T-cell (primary cell): ENCODE measurements at places on chromosomes 2 and 18.
A peak's percentile ranks its signal among the peaks of the same experiment; 100 is the strongest.

DNA sequence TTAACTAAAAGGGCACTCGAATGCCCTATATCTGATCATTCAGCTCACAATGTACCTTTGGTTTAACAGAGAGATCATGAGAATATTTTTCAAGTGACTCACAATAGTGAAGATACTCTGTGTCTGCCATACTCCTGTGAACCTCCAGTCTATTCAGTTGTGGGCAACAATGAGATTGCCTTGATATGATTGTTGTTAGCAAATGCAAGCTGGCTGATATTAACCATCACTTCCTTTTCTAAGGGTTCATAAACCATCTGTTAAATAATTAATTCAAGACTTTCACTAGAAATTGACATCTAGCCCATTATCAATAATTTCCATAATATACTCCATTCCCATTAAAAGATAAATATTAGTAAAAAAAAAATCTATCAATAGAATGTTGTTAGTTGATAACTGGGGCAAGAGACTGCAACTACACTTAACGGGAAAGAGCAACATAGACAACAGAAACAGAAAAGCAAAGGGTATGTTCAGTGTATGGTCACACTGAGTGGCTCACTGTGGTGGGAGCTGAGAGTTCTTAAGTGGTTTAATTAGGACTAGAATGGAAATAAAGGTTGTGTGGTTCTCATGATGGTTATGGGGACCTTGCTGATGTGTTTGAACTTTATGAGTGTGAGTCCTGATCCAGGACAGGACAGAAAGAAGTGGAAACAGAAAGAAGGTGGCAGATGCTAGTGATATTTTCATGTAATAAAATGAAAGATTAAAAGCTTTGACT is 11.9 kb downstream of the IL18RAP start:
- DNase-seq, result no peak

DNA sequence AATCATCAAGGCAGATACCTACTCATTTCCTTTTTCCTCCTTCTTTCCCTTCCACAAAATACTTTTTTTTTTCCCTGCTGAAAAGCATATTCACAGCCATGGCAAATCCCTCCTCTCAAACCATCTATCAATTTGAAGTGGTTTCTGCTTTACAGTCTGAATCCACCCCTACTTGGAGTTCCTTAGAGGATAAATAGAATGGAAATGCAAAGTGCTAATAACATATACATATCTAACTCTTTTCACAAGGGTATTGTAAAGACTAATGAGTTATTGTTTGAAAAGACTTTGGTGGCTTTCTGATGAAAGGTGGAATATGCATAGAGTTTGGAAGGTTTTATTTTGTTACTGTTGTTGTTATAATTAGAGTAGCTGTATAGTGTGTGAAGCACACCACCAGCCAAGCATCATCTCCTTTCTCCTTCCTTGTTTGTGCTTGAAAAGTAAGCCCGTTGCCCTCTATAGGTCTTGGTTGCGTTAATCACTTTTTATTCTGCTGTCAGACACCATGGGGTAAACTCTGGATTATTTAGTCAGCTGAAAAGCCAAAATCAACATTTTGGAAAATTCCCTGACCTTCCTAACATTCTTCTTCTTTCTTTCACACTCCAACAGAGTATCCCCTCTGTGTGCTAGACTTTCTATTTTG is 2126.9 kb upstream of the CELF4 start:
- DNase-seq, result no peak

- no peak for DNase-seq
Measured at GRCh38 chr2:205407984-205408383, 274.3 kb upstream of the NRP2 start.

- no peak for DNase-seq
Measured at GRCh38 chr2:205347899-205348298, 334.4 kb upstream of the NRP2 start.

GRCh38 chr18:61360404-61361383 is 27.5 kb downstream of the CDH20 start:
- no peak for DNase-seq

- no peak for DNase-seq
Measured at GRCh38 chr18:44742718-44743311, 62.1 kb downstream of the SETBP1 start.

- no peak for DNase-seq
Measured at GRCh38 chr18:8654503-8655451, 45.5 kb downstream of the RAB12 start.

DNA sequence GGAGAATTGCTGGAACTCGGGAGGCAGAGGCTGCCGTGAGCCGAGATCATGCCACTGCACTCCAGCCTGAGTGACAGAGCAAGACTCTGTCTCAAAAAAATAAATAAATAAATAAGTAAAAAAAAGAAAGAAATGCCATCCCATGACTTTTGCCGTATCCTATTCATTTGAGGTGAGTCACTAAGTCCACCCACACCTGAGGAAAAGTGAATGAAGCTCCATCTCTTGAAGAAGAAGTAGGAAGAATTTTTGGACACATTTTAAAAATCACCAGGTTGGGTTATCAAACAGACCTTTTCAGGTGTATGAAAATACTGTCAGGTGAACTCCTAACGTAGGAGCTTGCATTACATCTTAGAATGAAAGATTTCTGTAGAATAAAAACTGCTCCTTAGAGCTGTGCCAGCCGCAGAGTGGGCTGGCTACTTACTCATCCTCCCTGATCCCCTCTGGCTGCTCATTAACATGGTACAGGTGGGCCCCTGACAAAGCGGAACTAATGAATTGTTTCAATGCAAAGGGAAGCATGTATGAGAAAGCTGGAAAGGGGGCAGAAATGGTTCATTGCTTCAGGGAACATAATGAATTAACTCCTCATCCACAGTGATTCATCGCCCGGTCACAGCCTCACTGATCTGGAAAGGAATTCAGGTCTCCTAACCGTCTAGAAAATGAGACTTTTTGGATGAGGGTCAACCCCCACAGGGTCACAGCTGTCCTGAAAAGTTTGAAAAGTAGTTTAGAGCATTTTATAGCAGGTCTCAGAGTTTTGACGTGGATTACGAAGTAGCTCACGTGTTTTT is 191.4 kb downstream of the SPP2 start:
- no peak for DNase-seq

DNA sequence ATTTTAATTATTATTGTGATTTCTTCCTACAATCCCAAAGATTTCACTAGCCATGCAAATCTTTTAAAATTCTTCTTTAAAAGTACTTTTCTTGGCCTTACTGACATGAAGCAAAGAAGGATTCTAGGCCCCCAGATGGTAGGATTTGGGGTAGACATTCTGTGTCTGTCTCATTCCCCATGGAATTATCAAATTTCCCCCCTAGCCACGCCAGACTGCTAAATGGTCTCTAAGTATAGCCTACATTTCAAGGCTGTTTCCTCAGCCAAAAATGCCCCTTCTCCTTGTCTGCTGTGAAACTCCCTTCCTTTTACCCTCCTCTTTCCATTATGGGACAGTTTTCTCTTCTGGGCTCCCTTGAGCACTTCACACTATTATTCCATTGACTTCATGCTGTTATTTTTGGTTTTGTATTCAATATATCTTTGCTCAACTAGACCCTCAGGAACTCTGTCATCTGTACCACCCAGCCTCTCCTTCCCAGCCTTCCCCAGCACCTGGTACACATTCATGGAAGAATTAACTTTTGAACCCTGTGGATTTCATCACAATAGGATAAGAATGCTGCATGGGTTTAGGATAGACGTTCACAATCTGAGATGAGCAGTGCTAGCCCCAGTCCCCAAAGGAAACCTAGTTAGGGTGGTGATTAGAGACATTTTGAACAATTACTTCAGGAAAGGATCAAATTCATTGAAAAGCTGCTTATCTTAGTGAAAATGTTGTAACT is 21.5 kb upstream of the CYP1B1 start:
- DNase-seq, result no peak

DNA sequence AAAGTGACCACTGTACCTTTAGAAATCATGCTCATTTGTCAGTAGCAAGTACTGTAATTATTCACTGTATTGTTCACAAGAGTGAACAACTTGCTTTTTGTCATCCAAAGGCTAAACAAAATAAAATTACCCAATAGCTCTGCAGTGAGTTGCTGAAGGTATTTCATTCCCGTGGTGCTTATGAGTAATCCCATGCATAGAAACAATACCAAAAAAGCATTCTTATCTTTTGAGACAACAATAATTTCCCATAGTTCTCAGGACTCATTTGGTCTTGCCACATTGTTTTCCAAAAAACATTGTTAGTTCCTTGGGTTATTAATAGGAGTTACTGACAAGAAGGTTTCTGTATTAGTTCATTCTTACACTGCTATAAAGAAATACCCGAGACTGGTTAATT is 503.2 kb upstream of the FAM98A start:
- no peak for DNase-seq

GRCh38 chr2:150981826-150982225 is 279.8 kb downstream of the RBM43 start:
- no peak for DNase-seq

DNA sequence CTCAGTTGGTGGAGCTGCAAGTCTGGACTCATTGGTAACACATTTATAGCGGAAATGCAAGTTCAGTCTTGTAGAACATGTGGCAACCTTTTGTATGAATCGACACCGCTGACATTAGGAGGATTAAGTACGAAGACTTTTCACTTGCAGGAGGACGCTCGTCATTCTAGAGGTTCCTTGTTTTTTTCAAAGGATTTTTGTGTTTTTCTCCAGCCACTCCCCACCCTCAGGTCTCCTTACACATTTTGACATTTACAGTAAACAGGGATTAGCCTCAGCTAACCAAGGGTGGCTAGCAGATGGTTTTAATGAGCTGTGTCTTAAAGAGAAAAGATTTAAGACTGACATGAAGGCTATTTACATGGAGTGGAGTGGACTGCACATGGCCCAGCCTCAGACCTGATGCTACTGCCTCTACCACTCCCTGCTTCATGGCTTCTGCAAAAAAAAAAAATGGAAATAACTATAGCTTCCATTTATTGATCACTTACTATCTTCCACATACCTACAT is 173.8 kb downstream of the TRIB2 start:
- DNase-seq, result no peak

DNA sequence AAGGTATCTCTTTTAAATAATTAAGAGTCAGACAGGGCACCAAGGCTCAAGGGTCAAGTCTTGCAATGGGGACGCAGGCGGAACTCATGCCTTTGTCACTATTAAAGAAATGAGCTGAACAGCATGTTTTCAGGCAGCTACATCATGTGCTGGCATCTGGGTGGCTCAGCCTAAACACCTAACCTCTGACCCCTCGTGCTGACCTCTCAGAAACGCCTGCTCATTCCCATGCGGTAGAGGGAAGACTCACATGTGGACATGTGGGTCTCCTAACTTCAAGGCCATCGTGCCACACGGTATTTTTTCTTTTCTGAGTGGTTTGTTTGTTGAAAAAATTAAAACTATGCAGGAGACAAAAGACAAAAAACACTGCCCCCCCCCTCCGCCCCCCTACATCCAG is 31.3 kb downstream of the CYP27C1 start:
- DNase-seq, result no peak

GRCh38 chr18:76514573-76514972 is 19.5 kb upstream of the ZNF516 start:
- DNase-seq, result no peak

GRCh38 chr2:8229546-8229986 is 452.3 kb upstream of the ID2 start:
- DNase-seq, result peak; percentile 20

DNA sequence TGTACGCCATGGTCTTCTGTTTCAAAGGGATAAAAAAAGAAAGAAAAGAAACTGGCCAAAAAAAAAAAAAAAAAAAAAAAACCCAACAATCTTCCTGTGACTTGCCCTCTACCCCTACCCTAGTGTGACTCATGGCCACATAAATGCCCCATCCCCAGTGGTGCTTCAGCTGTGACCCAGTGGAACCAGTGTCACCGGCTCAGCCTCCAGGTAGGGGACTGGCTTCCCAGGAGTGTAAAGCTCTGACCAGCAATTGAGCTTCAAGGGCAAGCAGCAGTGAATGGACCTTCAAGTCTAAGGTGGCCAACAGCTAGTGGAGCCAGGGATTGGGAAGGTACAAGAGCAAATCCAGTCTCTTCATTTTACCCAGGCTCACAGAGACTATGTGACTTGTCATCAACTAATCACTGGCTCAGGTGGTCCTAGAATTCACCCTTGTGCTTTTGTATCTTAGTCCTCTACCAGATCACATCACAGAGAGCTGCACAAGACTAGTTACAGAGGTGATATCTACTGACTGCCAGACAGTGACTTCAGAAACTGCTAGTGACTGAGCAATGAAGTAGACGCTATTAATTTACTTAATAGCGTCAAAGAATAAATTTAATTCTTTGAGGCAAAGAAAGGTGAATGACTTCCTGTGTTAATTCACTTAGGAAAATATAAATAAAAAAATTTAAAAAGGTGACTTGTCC is 1.3 kb upstream of the TGFBRAP1 start:
- no peak for DNase-seq

GRCh38 chr2:54099829-54100585 is 15.4 kb upstream of the ACYP2 start:
- DNase-seq, result no peak

GRCh38 chr2:206063635-206064034 is 22.3 kb downstream of the INO80D start:
- no peak for DNase-seq

DNA sequence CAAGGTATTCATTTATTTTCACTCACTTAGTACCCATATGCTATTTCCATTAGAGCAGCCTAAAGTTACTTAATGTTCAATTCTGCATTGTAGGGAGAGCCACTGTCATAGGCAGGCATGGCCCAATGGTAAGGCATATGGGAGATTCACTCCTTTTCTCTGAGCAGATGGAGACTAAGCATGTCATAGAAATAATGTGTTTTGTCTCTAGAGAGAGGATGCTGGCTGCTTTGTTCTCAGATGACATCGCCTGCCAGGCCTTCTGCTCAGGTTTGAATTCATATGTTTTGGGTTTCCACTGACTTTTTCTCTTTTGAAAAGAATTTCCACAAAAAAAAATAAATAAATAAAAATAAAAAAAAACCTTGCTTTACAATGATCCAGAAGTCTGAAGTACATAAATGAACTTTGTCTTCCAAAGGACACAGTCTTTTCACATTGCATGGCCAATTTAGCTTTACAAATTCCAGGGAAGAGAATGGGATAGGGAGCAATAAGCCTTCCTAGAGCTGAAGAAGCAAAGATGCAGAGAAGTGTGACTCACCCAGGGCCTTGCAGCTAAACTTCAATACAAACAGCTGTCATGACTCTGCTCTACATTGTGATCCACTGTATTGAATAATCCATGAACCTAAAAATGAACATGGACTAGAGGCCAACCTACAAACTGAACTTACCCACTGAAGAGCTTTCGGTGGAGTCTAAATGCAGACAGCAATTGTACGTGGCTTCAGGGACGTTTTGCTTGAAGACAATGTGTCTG is 422.5 kb downstream of the CMPK2 start:
- DNase-seq, result no peak

GRCh38 chr2:154433010-154433409 is 265.5 kb upstream of the KCNJ3 start:
- DNase-seq, result no peak

GRCh38 chr2:177759443-177759842 is 313.1 kb downstream of the PDE11A start:
- no peak for DNase-seq

GRCh38 chr2:18169121-18169892 is 290.8 kb downstream of the KCNS3 start:
- DNase-seq, result no peak

- DNase-seq, result no peak
Measured at GRCh38 chr2:106284255-106284654, 90.2 kb upstream of the UXS1 start.
